T47D (cell line): ENCODE measurements at places on chromosomes 4 and X.

DNA sequence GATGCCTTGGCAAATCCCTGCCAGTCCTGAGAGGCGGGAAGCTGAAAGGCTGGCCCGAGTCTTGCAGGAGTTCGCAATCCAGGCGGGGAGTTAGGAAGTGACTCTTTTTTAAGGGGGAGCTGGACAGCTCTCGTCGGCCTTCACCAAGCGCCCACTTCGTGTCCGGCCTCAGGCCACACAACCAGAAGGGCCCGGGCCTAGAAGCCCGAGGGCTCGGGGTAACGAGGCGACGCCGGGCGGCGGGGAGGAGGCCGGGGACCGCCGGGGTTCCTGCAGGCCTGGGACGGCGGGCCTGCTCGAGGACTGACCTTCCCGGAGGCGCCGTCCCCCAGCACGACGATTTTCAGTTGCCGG, 395 bp downstream of the RAB28 start:
- peak; percentile 13 for DNase-seq

DNA sequence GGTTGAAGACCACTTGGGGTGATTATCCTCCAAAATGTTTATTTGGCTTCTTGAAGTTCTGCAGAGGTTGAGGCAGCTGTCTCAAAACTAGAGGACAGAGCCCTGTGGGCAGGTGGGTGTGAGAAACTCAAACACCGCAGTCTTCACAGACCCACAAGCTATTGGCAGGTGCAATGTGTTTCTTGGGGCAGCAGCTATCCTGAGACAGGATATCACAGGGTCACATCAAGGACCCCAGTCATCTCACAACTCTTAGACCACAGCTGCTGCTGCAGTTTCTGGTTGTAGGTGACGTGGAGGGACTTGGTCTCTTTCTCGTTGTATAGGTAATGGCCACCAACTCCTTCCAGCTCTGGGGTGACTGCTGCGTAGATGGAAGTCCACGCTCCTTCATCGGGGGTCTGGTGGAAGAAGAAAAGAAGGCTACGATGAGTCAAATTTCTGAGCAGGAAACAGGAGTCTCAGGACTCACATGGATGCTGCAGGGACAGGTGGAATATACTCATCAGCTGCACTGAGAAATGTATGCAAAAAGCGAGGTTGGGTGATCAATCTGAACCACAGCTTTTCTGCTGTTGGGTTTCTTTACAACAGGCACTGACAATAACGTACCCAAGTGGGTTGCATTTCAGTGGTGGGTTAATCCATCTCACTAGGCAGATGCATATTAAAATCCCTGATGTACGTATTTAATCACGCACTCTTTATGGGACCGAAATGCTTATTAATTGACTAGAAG, 279.8 kb downstream of the DHRSX start:
- no peak for DNase-seq

- DNase-seq, result no peak
These were observed 181.7 kb upstream of the DDX53 start for GRCh38 chrX:22818061-22818460.

DNA sequence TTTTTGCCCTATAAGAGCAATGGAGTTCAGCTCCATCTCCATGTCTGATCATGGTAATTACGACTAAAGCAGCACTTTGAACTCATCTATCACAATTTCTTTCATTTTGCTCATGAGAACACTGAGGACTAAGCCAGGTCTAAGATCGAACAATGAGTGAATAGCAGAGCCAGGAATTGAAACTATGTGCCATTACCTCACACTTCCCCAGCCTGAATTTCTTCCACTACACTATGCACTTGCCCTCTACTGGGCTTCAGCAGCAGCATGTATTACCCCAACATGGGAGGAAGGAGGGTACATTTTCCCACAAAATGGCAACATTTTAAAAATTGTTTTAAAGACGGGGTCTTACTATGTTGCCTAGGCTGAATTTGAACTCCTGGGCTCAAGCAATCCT, 274.7 kb upstream of the FGF13 start:
- no peak for DNase-seq

- no peak for DNase-seq
These were observed 10.0 kb downstream of the MSL3 start for GRCh38 chrX:11768039-11768438.

DNA sequence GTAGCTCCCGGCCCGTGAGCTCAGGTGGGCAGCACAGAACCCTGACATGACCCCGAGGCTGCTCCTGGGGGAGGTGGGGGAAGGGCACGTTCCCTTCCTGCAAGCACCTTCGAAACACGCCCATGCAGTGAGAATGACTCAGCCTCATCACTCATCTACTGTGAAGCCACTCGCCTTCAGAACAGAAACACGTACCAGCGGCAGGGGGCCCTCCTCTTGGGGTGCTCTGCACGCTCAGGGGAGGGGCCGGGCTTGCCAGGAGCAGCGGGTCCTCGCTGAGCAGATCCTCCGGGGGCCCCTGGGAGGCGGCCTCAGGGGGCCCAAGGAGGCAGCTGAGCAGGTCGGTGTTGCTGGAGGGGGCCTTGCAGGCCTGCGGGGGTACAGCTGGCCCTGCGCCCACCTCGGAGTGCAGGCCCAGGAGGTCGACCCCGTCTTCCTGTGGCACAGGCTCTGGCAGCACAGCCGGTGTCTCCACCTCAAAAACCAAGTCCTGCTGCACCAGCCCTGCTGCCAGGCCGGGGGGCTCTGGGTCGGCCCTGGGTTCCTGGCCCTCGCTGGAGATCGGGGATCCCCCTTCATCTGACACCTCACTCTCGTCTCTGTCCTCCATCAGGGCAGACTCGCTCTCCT, 40.9 kb upstream of the CPLX1 start:
- no peak for DNase-seq

DNA sequence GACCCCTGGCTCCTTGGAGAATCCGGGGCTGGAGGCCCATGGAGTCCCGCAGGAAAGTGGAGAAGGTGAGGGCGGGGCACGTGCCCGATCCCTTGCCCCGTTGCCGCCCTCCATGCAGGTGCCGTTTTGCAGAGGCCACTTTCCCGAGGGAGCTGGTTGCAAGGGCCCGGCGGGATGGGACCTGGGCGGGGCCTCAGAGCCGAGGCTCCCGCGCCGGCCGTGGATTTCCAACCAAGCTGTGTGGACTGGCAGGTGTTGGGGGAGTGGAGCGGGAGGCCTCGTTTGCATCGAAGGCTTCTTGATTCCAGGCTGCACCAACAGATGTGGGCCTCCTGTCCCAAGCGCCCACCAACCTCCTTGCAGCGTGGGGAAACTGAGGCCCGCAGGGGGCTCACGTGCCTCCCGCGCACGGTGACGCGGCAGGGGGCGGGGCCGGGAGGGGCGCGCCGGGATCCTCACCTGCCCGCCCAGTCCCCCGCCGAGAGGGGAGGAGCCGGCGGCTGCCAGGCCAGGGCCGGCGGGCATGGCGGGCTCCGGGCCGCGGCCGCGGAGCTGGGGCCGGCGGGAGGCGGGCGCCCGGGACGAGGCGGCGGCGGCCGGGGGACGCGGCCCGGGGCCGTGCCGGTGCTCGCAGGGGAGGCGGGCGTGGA, 24.9 kb downstream of the SH3BP2 start:
- peak; percentile 96 for DNase-seq

DNA sequence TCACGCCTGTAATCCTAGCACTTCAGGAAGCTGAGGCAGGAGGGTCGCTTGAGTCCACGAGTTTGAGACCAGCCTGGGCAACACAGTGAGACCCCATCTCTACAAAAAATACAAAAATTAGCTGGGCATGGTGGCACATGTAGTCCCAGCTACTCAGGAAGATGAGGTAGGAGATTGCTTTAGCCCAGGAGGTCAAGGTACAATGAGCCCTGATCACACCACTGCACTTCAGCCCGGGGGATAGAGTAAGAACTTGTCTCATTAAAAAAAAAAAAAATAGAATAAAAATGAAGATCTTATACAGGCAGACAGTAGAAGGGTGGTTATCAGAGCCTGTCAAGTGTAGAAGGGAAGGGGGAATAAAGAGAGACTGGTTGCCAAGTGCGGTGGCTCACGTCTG, 116.9 kb downstream of the PDS5A start:
- DNase-seq, result no peak
